ENCODE measurements at places on chromosomes 7 and 10. TPM values are rescaled to one million over a fixed set of nuclear protein-coding genes. Genes with fewer than 3 reads are reported as not detected.

DNA sequence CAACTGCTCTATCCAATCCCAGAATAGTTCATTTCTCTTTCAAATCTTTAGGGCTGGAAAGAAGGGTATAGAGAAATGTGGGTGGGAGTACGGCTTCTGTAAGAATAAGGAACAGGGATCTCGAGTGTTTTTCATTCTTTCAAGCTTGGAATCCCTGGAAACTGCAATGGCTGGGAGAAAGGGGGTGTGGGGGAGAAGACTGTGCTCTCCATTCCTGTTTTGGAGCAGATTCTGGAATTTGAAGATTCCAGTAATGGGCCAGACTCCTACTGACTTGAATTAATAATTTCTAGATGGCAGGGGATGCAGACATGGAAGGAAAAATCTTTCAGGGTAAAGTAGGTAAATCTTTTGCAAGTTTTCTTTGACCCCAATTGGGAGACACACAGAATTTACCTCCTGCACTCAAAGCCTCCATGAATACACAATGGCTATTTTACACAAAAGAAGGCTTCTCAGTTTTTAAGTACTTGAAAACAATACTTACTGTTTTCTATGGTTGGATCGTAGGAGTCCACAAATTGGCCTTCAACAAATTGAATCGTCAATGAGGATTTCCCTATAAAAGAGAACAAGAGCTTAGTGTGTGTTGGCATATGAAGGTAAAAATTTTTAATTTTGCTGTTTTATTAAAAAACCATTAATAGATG, 29.1 kb downstream of the RHEB start:
- no peak overlapping the region for H3K27ac ChIP-seq
- peaks cover 29% of the 10 kb centered on the region for H3K4me1 ChIP-seq
- no peaks in the 10 kb centered on the region for H3K27me3 ChIP-seq
- H3K36me3 ChIP-seq = peaks cover 7% of the 10 kb centered on the region

- H3K36me3 ChIP-seq = no peaks in the 10 kb centered on the region
- no peak for DNase-seq
- H3K27ac ChIP-seq = no peak overlapping the region
- no peak overlapping the region for H3K4me3 ChIP-seq
- H3K4me1 ChIP-seq = no peaks in the 10 kb centered on the region
Observed at GRCh38 chr10:5343979-5344378, 20.8 kb upstream of the UCN3 start.

DNA sequence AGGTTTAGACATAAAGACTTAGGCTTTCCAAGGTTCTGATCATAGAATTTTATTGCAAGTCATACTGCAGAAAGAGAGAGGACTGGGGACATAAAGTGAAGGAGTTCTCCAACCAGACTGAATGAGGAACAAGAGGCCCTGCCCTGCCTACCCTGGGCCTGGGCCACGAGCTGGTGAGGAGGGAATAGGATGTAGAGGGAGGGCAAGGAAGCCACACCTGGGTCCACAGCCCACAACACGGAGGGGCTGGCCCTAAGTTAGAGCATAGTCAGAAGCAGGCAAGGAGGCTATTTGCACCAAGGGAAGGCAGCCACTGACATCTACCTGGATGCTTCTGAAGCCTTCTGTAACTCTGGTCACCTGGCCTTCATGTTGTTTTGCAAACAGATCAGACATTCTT, 82.2 kb upstream of the CXCL12 start:
- no peaks in the 10 kb centered on the region for H3K4me1 ChIP-seq
- no peak overlapping the region for H3K27ac ChIP-seq
- no peaks in the 10 kb centered on the region for H3K36me3 ChIP-seq
- no peak overlapping the region for H3K4me3 ChIP-seq
- peaks cover 10% of the 10 kb centered on the region for H3K27me3 ChIP-seq

KLF14 gene
- not detected for total RNA-seq

All from activated T-cell treated with anti-CD3 and anti-CD28 coated beads, Interleukin-2, amount 50 U/mL, for 72 hours (primary cell).